ENCODE measurements at places on chromosomes 3 and 15.

DNA sequence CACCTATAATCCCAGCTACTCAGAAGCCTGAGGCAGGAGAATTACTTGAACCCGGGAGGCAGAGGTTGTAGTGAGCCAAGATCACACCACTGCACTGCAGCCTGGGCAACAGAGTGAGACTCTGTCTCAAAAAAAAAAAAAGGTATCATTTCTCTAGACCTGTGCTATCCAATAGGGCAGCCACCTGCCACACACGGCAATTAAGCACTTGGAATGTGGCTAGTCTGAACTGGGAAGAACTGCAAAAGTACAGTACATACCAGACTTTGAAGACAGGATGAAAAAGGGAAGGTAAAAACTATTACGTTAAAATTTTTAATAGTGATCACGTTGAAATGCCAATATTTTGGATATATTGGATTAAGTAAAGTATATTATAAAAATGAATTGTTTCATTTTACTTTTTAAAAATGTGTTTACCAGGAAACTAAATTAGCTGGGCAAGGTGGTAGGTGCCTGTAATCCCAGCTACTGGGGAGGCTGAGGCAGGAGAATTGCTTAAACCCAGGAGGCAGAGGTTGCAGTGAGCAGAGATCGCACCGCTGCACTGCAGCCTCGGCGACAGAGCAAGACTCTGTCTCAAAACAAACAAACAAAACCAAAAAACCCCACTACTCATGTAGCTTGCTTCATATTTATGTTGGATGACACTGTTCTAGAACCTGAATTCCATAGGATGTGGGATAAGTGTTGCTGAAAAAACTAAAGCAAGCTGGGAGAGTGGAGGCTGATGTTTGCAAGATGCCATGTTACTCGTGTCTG lies 2.3 kb downstream of the CYP8B1 start:
- DNase-seq = no peak
- H3K27ac ChIP-seq = no peak overlapping the region
- no peaks in the 10 kb centered on the region for H3K4me1 ChIP-seq
- H3K4me3 ChIP-seq = no peak overlapping the region
- no peaks in the 10 kb centered on the region for H3K36me3 ChIP-seq

GRCh38 chr3:180959691-180960090 lies 29.8 kb downstream of the DNAJC19 start:
- no peaks in the 10 kb centered on the region for H3K4me1 ChIP-seq
- H3K4me3 ChIP-seq = no peak overlapping the region
- DNase-seq = no peak
- H3K36me3 ChIP-seq = peaks cover 39% of the 10 kb centered on the region
- no peaks in the 10 kb centered on the region for H3K27me3 ChIP-seq

DNA sequence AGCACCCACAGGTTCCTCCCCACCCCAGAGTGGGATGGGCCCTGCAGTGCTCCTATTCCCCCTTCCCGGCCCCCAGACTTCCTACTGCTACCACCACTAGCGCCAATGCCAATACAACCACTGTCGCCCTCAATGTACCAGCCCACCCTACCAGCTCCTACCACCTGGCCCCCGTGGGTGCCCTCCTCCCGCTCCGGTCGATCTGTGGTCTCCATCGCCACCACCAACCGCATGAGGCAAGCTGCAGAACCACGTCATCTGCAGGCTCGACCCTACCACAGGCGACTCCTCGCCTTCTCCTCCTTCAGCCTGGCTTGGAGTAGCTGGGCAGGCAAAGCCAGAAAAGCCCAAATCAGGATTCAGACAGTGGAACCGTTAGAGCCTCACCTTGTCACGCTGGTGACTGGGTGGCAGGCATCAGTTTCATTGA lies 179.3 kb downstream of the POTEB3 start:
- H3K36me3 ChIP-seq = no peaks in the 10 kb centered on the region
- DNase-seq = no peak
- H3K27me3 ChIP-seq = no peaks in the 10 kb centered on the region
- H3K4me3 ChIP-seq = no peak overlapping the region
- no peak overlapping the region for H3K27ac ChIP-seq
- no peaks in the 10 kb centered on the region for H3K4me1 ChIP-seq

DNA sequence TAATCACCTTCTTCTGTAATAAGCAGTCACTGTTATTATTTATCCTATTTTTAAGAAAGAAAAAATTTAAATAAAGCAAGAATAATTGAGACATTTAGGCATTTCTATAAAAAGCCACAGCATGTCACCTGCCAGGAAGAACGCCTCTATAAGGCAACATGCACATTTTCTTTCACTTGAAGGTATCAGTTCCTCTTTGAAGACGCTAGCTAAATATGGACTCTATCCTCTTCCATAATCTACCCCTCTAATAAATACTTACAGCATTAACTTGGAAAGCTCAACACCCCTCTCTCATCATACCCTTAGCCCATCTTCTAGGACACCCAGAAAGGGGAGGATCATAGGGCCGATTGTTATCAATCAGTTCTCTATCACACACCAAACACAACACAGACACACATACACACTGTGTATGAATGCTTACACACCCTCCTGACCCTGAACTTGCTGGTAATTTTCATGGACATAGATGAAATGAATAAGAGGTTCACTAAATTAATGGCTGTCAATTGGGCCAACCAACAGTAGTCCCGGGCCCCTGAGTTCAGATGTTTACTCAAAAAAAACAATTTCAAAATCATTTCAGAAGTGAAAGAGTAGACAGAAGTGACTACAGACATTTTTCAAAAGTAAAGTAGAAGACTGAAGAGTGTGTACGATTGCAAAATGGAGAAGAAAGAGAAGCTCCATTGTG lies 102.5 kb downstream of the ZMAT3 start:
- H3K27me3 ChIP-seq = no peaks in the 10 kb centered on the region
- DNase-seq = peak; percentile 46
- H3K4me1 ChIP-seq = peaks cover 32% of the 10 kb centered on the region
- H3K36me3 ChIP-seq = no peaks in the 10 kb centered on the region
- H3K27ac ChIP-seq = peak overlapping the region; percentile 81

DNA sequence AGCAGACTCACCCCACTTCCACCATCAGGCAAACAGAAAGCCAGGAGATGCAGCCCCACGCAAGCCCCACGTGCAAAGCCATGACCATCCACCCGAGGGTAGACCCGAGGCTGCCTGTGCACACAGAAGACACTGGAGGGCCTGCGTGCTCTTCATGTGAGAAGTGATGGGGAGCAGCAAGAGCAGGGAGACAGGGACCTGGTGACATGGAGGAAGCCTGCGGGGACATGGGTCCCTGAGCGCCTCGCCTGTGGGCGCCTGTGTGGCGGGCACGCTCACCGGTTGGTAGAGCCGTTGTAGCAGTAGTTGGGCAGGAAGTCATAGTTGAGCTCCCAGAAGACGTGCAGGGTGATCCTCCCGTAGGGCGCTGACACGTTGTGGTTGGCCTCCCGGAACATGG lies 65.0 kb downstream of the NIPA2 start:
- H3K4me3 ChIP-seq = no peak overlapping the region
- H3K27me3 ChIP-seq = no peaks in the 10 kb centered on the region
- H3K27ac ChIP-seq = no peak overlapping the region

- H3K27ac ChIP-seq = no peak overlapping the region
- no peaks in the 10 kb centered on the region for H3K27me3 ChIP-seq
- DNase-seq = no peak
- H3K4me3 ChIP-seq = no peak overlapping the region
Measured at GRCh38 chr15:90160781-90161727, 40.1 kb upstream of the SEMA4B start.

DNA sequence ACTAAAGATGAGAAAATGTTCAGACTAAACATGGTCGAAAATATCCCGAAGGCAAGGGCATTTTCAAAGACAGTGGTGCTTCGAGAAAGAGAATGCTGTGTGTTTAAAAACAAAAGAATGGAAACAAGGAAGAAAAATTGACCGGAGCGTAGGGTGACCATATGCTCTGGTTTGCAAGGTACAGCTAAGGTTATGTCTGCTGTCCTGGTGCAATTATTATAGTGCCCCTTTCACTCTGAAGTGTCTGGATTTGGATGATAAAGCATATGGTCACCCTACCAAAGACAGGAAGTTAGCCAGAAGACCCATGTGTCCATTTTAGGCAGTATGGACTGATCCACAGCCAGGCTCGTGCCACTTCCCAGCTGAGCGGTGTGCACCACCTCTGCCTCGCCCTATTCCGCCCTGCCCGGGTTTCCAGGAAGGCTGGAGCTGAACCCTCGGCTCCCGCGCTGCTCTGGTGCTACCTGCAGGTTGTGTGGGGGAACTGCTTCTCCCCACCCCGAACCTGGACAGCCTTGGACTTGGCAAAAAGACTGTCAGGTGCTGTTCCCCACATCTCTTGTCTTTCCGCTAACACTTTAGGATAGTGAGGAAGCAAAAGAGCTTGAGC lies 25.2 kb downstream of the GOLGA6D start:
- no peaks in the 10 kb centered on the region for H3K4me1 ChIP-seq
- H3K27me3 ChIP-seq = no peaks in the 10 kb centered on the region

DNA sequence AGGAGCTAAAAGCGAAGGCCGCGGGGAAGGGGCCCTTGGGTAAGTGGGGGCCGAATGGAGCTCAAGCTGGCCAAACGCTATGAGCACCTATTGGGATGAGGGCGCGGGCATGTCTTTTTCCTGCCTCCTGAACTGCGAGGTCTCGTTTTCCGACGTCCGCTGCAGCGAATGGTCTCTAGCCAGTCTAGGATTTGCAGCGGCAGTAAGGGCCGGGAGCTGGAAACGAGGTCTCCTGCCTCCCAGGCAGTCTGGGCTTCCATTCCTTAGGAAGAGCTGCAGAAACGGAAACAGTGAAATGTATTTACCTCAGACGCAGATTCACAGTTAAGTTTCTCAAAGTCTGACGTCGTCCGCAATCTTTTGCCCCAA lies 517 bp downstream of the TMA7 start:
- H3K4me3 ChIP-seq = peak overlapping the region; percentile 89
- DNase-seq = no peak
- H3K27ac ChIP-seq = peak overlapping the region; percentile 86
- peaks cover 19% of the 10 kb centered on the region for H3K4me1 ChIP-seq
- H3K36me3 ChIP-seq = peaks cover 3% of the 10 kb centered on the region
- no peaks in the 10 kb centered on the region for H3K27me3 ChIP-seq

GRCh38 chr15:62112616-62113593 lies 46.1 kb downstream of the C2CD4A start:
- no peaks in the 10 kb centered on the region for H3K36me3 ChIP-seq
- no peak overlapping the region for H3K27ac ChIP-seq
- no peak overlapping the region for H3K4me3 ChIP-seq

GRCh38 chr3:194871864-194872668 lies 186.4 kb downstream of the FAM43A start:
- H3K4me3 ChIP-seq = no peak overlapping the region
- H3K36me3 ChIP-seq = no peaks in the 10 kb centered on the region
- H3K4me1 ChIP-seq = peaks cover 10% of the 10 kb centered on the region
- no peaks in the 10 kb centered on the region for H3K27me3 ChIP-seq
- DNase-seq = no peak
